ENCODE measurements at places on chromosomes 5 and 9.

- DNase-seq: peak; percentile 28
These were observed 89.6 kb downstream of the SPRY4 start for GRCh38 chr5:142235050-142235797.

GRCh38 chr5:140165101-140165922 is 9.7 kb upstream of the CYSTM1 start:
- DNase-seq: no peak

- DNase-seq: no peak
These were observed 527.5 kb upstream of the ST8SIA4 start for GRCh38 chr5:101430551-101430950.

DNA sequence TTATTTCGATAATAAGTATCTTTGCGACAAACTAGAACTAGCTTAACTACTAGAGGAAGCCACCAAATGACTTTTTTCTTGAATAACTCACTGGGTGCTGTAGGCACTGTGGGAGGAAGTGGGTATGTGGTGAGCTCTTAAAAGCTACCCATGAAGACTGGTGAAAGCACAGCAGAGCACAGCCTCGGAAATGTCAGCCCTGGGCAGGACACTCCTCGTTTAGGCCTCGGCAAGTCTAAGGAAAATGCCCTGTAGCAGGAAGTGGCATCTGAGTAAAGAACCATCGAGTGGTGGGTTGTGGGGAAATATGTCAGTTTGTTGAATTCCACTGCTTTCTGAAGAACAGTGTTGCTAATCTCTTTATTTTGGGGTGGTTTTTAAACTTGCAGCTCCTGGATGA is 44.0 kb upstream of the NCS1 start:
- DNase-seq: no peak

DNA sequence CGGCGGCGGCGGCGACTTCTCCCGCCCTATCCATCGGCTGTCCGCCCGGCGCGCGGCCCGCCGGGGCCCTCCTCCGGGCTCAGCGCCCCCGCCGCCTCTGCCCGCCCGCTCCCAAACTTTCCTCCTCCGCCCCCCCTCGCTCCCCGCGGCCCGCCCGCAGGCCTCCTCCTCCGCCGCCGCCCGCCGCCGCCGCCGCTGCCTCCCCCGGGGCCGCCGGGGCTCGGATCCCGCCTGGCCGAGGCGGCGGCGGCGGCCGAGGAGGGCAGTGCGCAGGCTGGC is 460 bp upstream of the PBX3 start:
- no peak for DNase-seq

DNA sequence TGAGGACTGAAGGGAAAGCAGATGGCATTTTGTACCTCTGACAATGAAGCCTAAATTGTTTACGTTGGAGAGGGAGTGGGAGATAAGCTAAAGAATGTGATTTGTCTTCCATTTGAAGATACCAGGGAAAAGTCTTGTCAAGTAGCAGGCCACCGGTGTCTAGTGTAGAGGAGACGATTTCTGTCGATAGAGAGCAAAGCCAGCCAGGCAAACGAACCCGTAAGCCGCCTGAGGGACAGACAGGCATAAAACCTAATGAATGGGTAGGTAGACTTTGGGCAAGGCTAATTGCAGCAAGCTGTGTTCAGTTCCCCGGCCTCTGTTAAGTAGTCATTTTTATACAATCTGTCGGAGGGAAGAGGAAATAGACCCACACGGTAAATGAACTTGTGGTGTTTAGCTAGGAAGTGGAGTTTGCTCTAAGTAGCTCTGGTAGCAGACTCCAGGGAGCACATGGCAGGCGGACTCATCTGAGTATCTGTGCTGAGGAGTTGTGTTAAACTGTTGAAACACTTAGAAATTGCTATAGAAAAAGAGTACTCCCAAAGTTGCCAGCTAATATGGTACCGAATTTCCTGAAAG is 28.8 kb downstream of the SMARCA2 start:
- no peak for DNase-seq

DNA sequence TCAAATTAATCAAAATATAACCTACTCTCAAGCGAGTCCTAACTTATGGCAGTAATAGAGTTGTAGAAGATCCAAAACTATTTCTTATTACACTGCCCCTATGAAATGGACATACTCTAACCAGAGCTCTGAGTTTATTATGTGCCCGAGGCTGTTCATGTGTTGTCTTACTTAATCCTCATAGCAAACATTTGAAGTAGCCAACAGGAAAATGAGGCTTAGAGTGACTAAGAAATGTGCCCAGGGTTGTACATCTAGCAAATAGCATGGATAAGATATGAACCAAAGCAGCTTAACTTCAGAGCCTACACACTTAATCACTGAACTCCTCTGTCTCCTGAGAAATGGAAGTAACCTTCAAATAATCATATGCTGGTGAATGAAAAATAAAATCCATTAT is 1551.7 kb downstream of the MAT2B start:
- DNase-seq: no peak

DNA sequence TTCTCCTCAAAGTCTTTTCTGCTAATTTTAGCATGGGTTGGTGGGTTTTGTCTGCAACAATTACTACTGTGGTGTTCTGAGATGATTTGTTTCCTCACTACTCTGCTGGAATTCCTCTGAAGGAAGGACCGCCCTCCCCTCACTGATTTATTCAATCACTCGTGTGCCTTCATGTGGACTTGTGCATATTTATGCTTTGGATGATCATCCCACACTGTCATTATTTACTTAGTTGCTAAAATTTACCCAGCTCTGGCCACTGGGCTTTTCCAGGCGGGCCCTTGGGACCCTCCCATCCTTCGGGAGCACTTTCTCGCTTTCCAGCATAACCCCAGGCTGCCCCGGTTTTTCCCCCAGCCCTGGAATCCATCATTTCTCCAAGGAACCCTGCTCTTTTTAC is 41.7 kb upstream of the NKD2 start:
- no peak for DNase-seq

DNA sequence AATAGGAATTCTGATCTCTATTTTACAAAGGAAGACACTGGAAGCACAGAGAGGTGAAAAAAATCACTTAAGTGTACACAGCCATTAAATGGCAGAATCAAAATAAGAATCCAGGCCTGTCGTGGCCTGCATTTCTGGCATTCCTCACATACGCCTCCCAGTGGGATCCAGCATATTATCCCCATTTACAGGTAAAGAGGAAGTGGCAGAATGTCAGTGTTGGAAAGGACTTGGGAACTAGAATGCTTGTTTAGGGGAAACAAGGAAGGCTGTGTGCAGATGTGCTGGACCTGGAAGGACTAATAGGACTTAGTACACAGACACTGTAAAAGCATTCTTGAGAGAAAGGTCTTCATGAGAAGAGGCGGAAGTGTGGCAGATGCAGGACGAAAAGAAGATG is 241.8 kb downstream of the TRIM32 start:
- DNase-seq: no peak

DNA sequence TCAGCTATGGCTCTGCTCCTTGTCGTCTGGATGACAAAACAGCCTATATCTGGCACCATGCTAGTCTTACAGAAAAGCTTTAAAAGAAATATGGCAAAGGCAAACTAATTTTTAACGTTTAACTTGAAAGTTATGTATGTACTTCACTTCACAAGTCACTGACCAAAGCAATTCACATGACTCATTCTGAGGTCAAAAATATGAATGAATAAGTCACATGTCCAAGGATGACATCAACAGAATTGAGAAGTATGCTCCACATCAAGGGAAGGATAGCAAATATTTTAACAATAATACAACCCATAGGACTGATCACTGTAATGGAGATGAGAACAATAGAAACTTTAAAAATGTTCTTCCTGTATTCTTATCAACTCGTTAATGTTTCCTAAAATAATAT is 1072.6 kb upstream of the NUDT12 start:
- DNase-seq: no peak

GRCh38 chr5:154209591-154210081 is 19.1 kb downstream of the GALNT10 start:
- no peak for DNase-seq

DNA sequence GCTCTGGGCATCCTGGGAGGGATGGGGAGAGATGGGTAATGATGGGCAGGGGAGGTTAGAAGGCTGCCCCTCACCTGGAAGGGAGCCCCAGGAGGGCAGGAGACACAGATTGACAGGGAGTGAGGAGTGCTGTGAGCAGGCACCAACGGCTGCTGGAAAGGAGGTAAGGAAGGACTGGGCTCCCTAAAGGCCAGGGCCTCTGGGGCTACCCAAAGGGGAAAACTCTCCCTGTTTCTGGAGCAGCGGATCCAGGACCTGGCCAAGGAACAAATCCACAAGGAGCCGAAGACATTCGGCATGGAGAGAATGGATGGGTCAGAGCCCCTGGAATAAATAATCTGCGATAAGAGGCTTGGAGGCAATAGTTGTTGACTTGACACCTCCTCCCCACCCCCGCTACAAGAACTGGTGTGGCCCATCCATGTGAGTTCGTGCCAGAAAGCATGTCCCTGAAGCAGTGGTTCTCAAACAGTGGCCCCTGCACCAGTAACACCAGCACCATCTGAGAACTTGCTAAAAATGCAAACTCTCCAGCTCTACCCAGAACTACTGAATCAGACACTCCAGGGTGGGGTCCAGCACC is 208.3 kb downstream of the GABBR2 start:
- DNase-seq: no peak

DNA sequence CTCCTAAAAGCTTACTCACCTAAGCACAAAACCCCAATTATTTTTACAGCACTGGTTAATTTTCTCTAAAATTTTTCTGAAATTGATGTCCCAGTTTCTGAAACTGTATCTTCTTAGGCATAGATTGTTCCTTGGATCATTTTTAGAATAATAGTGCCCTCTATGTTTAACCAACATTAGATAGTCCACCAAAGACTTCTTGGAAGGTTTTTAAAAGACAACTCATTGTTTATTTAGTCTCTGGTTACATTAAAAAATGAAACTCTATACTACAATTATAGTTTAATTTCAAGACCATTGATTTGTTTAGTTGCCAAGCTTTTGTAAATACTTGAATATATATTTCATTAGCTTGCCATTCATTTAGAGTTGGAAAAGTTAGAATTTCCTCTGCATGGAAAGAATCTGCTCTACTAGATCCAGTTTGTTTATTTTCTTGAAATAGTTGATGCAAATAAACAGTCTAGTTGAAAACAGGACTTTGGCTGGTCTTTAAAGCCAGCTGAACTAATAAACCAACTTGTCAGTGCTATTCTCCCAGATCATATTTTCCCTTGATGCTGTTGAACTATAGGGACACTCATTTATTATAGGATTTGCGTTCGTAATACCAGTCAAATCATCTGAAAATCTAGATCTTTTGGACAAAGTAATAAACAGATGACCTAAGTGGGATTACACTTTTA is 990.5 kb downstream of the TLE1 start:
- DNase-seq: peak; percentile 32

DNA sequence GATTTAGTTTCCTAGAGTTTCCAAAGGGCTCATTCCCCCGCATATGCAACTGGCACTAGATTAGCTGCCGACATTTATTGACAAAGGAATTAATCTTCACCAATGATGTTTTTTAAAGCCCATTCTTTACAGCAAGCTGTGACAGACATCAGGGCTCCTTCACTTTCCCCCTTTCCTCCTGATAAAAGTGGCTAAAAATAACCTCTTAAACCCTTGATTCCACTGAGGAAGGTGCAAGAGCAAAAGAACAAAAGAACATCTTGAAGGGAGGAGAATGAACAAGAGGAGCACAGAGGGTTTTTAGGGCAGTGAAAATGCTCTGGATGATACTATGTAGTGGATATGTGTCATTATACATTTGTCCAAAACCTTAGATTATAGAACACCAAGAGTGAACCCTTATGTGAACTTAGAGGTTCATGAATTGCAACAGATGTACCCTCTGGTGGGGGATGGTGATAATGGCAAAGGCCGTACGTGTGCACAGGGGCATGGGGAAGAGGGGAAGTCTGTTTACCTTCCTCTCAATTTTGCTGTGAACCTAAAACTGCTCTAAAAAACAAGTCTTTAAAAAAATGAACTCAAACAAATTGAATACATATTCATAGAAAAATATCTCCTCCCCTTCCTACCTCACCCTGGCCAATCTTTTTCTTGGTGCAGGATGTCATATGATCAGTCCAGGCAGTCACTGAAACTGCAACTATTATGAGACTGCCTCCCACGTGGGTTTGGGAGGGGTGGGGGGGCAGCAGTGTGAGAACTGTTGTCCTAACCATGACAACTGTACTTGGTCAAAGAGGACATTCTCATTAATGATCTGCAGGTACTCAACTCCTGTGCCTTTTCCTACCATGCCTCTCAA is 83.0 kb downstream of the MARCHF3 start:
- no peak for DNase-seq

DNA sequence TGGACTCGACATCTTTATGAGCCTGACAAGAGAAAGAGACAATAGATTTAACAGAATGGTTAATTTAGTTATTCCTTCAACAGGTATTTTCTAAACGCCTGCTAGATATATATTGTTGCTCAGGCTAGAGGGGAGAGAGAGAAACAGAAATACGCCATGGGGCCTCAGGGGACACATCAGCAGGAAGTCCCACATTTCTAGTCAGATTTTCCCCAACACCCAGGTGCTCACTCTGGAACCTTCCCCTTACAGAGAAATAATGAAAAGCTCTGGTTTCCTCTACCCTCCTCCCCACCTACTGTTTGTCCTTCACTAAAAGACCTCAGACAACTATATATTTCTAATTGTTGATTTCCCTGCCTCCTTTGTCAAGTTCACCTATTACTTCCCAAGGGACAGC is 130.3 kb upstream of the TBC1D2 start:
- no peak for DNase-seq

GRCh38 chr5:159416438-159416837 is 86.2 kb upstream of the IL12B start:
- DNase-seq: no peak

DNA sequence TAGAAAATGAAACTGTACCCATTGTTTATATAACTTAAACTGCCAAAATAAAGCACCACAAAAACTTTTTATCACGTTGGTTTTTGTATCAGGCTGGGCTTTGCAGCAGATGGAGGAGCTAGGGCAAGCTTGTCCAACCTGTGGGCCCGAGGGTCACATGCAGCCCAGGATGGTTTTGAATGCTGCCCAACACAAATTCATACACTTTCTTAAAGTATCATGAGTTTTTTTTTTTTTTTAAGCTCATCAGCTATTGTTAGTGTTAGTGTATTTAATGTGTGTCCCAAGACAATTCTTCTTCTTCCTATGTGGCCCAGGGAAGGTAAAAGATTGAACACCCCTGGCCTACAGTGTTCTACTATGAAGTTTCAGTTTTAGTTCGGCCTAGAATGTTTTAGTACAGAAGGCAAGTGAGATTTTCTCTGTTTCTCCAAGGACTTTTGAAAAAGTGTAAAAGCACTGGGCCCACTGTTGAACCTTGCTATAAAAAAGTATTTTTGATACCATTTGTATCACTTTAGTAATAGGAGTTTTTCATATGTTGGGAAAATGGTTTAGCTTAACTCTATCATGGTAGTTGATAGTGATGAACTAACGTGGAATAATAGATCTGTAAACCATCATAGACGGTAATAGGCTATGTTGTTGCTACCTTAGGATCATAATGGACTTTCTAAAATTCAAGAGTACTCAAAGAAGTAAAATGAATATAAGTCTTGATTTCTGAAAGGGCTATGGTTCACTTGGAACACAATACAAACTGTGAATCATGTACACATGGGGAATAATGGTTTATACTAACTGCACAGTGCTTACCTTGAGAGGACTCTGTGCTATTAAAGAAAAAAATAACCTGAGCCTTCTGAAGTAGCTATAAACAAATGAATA is 2.9 kb downstream of the CDKN2A start:
- DNase-seq: no peak

All from left lung (tissue), 14 donors.